CD14-positive monocyte (primary cell): ENCODE measurements at places on chromosomes 13 and 19. TPM values are rescaled to one million over a fixed set of nuclear protein-coding genes. Genes with fewer than 3 reads are reported as not detected.

- no peak for DNase-seq
These were observed 496 bp downstream of the ZNF574 start for GRCh38 chr19:42076380-42076944.

- no peak for DNase-seq
These were observed 3.9 kb downstream of the TTYH1 start for GRCh38 chr19:54418930-54419800.

DNA sequence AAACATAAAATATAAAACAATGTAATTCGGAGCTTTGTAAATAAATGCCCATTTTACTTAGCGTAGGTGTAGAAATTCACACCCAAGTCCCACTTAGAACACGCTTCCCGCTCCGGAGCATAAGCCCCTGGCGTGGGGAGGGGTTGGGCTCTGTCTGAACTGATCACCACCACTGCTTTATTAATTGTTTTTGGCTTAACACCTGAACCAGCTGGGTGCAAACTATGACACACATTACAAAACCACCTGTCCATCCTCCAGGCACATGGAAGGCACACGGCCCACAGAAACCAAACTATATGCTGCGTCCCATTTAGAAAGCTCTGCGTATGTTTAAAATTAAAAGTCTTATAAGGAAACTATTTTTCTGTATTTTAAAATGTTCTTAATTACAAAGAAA, 25.9 kb downstream of the RASA3 start:
- no peak for DNase-seq

- no peak for DNase-seq
These were observed 233.1 kb downstream of the DCLK1 start for GRCh38 chr13:35898041-35898440.

DNA sequence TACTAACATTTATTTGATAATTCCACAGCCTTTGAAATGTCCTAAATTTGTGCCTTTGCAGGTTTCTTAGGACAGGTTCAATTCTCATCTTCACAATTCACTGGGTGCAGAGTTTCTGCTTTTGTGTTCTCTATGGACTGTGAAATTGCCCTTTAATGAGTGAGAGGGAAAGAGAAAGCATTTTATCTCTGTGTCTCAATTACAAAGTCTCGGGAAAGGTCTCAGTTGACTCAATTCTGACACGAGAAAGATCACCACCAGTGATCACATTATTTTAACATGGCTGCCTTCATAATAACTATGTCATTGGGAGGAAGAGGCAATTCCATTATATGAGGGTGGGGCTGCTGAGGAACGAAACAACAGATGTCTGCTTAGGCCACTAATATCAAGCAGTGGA, 26.2 kb upstream of the LRCH1 start:
- DNase-seq: no peak

GRCh38 chr13:39023316-39023715, 14.6 kb downstream of the PROSER1 start:
- no peak for DNase-seq

GRCh38 chr13:34620074-34620850, 321.8 kb upstream of the NBEA start:
- no peak for DNase-seq

- DNase-seq: no peak
These were observed 3.4 kb downstream of the SLITRK1 start for GRCh38 chr13:83878691-83879430.

GRCh38 chr13:30141775-30142485, 165.4 kb downstream of the KATNAL1 start:
- no peak for DNase-seq

- no peak for DNase-seq
These were observed 136.8 kb downstream of the DCT start for GRCh38 chr13:94342436-94343242.

DNA sequence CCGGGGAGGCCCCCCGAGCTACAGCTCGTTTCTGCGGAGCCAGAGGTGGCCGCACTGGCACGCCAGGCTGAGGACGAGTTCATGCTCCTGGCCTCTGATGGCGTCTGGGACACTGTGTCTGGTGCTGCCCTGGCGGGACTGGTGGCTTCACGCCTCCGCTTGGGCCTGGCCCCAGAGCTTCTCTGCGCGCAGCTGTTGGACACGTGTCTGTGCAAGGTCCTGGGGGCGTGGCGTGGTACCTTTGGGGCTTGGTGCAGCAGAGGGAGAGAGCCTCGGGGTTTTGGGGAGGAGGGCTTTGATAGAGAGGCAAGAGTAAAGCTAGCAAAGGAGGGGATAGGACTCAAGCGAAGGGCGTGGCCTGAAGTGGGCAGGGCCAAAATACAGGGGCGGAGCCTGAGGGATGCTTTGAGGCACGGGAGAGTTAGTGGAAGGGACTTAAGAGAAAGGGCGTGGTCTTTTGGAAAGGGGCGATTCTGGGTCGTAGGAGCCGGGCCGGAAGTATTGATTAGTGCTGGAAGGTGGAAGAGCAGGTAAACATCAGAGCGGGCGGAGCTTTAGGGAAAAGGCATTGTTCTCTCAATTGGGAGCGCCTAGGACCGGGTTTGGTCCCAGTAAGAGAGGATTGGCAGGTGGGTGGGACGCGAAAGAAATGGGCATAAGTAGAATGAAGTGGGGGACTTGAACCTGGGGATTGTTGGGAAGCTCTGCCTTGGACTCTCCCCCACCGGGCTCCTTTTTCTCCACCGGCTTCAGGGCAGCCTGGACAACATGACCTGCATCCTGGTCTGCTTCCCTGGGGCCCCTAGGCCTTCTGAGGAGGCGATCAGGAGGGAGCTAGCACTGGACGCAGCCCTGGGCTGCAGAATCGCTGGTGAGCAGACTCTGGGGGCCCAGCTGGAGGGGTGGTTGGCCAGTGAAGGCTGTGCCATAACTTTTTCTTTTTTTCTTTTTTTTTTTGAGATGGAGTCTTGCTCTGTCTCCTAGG, 1.2 kb downstream of the PPM1N start:
- DNase-seq: no peak

DNA sequence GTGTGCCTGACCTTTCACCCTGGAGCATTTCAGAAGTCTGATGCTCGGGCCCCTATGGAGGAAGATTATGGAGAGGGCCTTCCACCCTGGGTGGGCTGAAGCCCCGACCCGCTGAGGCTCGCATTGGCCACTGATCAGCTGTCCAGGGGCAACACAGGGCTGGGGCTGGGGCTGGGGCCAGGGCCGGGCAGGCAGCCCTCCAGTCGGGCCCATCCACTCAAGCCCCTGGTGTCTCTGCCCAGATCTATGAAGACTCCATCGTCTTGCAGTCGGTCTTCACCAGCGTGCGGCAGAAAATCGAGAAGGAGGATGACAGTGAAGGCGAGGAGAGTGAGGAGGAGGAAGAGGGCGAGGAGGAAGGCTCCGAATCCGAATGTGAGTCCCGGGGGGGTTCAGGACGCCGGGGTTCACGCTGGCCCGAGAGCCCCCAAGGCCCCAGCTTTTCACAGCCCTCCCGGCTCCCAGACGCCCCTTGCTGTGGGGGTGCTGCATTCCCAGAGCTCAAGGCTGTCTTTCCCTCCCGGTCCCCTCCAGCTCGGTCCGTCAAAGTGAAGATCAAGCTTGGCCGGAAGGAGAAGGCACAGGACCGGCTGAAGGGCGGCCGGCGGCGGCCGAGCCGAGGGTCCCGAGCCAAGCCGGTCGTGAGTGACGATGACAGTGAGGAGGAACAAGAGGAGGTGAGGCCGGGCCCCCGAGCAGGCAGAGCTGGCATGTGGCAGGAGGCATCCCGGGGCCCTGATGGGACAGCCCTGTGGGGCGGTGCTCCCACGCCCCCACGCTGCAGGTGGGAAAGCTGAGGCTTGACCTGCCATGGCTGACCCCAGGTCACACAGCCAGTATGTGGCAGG, 29.5 kb upstream of the LDLR start:
- no peak for DNase-seq

GRCh38 chr13:34951528-34951927, 9.5 kb downstream of the NBEA start:
- DNase-seq: no peak

GRCh38 chr13:64675255-64675892, 2554.8 kb downstream of the PCDH9 start:
- DNase-seq: no peak

MRPL57 gene
- polyA plus RNA-seq: 52.3 TPM

ACTMAP gene
- 12.0 and 13.0 TPM in 2 replicates for polyA plus RNA-seq

SHFL gene
- 106 and 130 TPM in 2 replicates for polyA plus RNA-seq

CFAP97D2 gene
- polyA plus RNA-seq: 0.21 TPM

MYO16 gene
- not detected for polyA plus RNA-seq
